ENCODE measurements at places on chromosomes 3 and 15.

GRCh38 chr3:48851407-48851806 lies 3.7 kb upstream of the PRKAR2A start:
- no peak for DNase-seq

- no peak for DNase-seq
These were observed 10.6 kb downstream of the UBR1 start for GRCh38 chr15:43095243-43095642.

- DNase-seq, result no peak
These were observed 79.2 kb upstream of the ABHD17C start for GRCh38 chr15:80615783-80616391.

DNA sequence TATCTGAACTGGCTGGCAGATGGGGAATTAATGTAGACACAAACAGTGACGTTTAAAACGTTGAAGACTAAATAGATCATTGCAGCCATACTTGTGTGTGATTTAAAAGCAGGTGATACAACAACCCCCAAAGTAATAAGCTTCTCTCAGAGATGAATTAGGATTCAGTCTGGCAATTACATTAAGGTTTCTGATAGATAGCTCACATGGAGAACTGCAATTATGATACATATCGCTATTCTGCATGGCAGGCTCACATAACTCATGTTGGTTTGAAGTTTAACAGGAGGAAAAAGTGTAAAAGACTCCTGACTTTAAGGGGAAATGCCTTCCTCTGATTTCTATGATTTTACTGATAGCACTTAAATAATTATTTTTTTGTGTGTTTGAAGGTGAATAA lies 196.9 kb downstream of the CLSTN2 start:
- DNase-seq, result no peak
